ENCODE measurements at places on chromosomes 3 and 15.

- no peak for DNase-seq
These were observed 46.5 kb downstream of the GUCA1C start for GRCh38 chr3:108907194-108907593.

DNA sequence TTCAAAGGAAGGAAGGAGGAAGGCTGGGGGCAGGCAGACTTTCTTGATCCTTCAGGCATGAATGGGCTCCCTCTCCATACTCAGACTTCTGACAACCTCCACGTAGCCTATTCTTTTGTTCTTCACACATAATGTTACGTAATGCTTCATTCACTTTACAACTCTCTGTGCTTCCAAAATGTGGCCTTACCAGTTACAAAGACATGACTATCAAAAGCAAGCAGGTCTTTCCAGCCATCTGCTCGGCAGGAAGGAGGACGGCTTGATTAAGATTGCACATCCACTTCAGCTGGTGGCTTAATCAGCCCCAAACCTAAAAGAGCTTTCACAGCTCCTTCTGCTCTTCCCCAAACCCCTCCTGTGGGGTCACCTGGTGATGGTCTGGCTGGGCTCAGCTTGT is 263.2 kb downstream of the XXYLT1 start:
- no peak for DNase-seq

DNA sequence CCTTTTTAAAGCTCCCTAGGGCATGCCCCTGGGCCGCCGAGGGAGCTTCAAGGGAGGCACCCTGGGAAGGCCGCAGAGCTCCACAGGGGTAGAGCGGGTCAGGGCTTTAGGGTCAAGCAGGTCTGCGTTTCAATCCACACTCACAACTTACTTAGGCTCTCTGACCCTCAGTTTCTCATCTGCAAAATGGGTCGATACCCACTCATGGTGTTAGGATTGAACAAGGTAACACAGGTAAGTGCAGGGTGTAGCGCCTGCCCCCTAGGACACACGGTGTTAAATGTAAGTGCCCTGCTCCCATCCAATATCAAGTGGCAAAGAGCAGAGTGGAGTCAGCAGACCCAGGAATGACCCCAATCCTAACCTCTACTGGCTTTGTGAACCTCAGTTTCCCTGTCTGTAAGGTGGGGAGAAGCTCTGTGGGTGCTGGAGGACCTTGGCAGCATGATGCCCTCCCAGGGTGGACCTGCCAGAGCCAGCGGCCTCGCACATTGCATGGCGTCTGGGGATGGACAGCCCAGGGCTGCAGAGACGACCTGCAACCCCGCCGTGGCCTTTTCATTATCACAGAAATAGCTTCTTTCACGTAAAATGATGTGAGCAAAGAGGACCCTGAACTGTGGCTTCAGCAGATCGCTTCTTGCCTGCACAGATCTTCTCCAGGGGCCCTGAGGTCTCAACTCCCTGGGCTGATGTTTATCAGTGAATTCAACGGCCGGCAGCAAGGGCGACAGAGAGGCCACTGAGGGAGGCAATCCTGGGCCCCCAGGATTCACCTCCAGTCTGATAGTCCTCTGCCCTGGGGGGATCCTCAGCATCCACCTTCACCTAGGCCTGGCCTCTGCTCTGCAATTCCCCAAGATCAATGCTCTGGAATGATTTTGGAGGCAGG is 138.5 kb downstream of the CHSY1 start:
- DNase-seq, result no peak

DNA sequence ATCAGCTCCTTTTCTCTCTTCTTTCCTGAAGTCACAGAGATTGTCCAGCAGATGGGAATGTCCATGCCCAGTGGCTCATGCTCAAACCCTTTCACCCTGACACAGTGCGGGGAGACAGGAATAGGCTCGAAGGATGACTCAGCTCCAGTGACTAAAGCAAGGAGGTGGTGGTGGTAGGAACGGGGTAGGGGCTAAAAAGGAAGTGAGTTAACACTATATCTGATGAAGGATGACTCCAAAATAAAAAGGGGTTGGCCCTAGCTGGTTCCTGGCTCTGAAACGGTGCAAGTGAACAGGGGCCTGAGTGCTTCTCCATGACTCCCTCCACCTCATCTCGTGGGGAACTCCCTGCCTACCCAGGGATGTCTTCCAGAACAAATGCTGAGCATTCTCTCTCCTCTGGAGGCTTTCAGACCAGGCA is 167.4 kb upstream of the LPP start:
- peak; percentile 94 for DNase-seq

DNA sequence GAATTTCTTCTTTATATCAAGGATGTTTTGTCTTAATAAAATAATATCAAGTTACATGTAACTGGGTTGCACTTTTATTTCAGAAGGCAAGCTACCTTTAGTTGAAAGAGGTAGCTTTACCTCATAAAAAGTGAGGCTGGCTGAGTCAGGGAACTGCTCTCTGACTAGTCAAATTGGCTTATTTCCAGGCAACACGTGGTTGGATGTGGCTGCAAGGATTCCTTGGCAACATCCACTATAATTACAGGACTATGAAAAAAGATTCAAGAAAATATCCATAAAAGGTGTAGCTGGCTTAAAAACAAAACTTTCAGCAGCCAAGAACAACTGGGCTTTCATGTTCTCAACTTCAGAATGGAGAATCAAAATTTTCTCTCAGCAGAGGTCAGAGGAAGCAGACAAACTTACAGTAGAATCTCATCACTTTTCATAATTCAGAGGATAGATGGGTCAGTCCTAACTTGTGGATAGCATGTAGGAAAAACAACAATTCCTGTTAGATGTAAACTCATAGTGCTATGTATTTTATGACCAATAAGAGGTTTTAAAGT is 779.1 kb downstream of the MECOM start:
- peak; percentile 65 for DNase-seq

GRCh38 chr15:63231706-63232105 is 42.3 kb downstream of the RAB8B start:
- DNase-seq, result no peak

GRCh38 chr15:80404761-80405553 is 775 bp downstream of the ARNT2 start:
- no peak for DNase-seq

GRCh38 chr3:180295811-180296210 is 259.1 kb upstream of the PEX5L start:
- DNase-seq, result no peak

DNA sequence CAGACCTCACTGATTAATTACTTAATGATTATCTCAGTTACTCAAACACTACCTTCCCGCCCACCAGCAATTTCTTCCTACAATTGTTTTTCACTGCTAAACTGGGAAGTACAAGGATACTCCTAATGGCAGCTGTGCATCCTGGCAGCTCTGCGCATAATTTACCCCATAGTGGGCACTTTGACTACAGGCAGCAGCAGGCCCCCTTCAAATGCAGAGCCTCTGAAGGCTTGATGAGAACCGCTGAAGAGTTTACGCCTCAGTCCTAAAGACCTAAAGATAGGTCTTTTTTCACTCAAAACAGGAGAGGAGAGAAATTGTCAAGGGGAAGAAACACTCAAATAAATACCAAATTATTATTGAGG is 10.7 kb downstream of the CCDC32 start:
- no peak for DNase-seq

DNA sequence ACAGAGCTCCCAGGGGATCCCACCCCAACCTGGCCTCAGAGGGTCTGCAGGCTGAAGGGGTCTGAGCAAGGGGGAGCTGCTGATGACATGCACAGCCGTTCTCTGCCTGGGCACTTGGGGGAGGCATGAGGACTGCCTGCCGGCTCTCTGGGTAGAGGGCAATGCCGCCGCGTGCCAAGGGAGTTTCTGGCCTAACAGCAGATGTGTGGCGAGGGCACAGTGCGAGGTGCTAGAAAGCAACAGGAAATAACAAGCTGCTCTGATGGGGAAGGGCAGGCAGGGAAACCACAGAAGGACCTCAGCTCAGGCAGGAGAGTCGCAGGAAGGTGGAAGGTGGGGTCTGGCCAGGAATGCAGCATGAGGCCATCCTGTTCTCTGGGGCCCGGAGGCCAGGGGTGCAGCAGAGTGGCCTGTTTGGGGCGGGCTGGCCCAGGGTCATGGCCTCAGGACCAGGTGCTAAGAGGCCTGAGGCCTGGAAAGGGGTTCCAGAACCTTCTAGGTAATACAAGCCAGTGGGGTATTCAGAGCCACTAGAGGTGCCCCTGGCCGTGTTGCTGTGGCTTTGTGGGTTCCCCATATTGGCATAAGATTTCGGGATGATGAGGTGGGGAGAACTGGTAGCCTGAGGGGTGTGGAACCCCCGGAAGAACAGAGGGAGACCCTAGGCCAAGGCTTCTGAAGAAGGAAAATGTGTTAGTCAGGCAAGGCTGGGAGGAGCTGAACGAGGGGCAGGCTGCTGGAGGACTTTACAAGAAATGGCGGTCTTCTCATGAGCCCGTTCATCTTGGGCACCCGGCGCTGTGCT is 41.2 kb downstream of the RGMA start:
- no peak for DNase-seq

GRCh38 chr3:43490640-43491185 is 131.1 kb downstream of the ANO10 start:
- DNase-seq, result no peak

All from RCC 7860 (cell line).